Foreskin fibroblast (primary cell): ENCODE measurements at places on chromosomes 12 and 14.

- DNase-seq = no peak
Observed at GRCh38 chr12:63457857-63458256, 210.4 kb downstream of the DPY19L2 start.

GRCh38 chr14:66231820-66232219, 254.4 kb upstream of the CCDC196 start:
- no peak for DNase-seq

DNA sequence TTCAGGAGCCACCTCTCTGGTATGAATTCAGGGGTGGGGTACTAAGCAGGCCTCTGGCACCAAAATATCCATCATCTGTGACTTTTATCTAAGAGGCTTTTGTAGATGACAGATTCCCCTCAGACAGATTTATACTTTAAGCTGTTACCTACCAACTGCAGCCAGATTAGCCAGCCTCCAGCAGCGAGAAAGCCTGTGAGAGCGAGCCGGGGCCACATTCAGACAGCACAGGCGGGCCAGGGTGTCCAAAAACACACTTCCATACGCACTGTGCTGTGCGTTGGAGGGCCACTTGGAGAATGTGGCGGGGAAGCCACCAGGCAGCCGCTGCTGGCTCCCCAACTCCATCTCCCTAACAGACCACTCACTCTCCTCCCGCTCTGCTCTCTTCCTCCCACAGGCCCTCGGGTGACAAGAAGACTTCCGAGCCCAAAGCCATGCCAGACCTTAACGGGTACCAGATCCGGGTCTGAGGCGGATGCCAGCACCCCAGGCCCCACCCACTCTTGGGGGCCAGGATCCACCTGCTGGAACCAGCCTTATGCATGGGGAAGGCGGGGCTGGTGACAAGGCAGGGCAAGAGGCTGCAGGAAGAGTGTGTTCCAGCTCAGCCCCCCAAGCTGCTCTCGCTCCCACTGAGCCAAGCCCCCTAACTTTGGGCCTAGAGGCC, 17.4 kb downstream of the VASH1 start:
- DNase-seq = no peak

DNA sequence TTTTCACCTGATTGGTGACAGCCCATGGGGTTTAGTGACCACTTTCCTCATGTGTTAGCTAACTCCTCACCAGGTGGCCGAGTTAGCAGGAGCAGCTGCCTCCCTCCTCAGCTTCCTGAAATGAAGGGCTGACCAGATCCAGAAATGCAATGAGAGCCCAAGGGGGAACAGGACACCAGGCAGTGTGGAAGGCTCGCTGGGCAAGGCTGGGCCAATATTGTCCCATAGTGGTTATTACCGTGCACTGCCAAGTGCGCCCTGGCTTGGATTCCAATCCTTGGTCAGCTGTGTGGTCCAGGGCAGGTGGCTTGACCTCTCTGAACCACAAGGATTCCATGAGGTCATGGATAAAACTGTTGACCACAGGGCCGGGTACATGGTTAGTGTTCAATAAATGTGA, 3.6 kb upstream of the HSPB8 start:
- no peak for DNase-seq

GRCh38 chr12:132310181-132311040, 19.0 kb downstream of the GALNT9 start:
- DNase-seq = no peak

DNA sequence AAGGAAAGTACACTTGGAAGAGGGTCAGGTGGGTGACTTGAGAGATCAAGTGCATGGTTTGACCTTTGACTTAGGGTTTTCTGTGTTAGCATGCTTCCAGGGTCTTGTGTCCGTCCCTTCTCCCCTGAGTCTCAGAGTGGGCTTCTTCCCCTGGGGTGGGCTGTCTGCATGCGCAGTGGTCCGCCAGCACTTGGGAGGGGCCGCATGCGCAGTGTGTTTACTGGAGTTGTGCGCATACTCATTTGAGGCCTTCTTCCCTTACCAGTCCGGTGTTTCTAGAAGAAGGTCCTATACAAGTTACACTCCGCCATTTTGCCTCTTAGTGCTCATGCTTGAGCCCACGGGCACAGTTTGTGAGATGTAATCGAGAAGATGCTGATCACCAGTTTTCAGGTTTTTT, 58.5 kb downstream of the RIN3 start:
- no peak for DNase-seq

GRCh38 chr12:39007619-39008018, 102.2 kb upstream of the CPNE8 start:
- DNase-seq = no peak

GRCh38 chr12:8546591-8546990, 5.9 kb upstream of the CLEC4E start:
- DNase-seq = no peak

GRCh38 chr12:30308010-30308717, 387.5 kb downstream of the IPO8 start:
- DNase-seq = no peak

- peak; percentile 14 for DNase-seq
Observed at GRCh38 chr14:35261774-35262173, 30.4 kb upstream of the PSMA6 start.

- no peak for DNase-seq
Observed at GRCh38 chr12:43945983-43946382, 110.1 kb downstream of the TMEM117 start.

DNA sequence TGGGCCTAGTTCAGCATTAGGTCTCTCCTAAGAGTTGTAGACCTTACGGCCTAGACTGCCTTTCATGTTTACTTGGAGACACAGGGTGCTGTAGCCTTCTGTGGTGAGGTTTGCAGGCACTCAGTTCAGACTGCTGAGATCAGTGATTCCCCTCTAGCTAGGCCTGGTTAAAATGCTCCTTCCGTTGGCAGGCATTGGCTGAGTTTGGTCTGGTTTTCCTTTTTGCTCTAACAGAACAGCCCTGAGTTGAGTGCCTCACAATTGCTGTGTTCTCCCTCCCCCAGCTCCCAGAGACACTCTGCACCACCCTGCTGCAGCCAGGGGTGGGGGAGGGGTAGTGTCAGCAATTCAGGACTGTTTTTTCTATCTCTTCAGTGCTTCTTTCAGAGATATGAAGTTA, 178.9 kb upstream of the DYRK2 start:
- no peak for DNase-seq

DNA sequence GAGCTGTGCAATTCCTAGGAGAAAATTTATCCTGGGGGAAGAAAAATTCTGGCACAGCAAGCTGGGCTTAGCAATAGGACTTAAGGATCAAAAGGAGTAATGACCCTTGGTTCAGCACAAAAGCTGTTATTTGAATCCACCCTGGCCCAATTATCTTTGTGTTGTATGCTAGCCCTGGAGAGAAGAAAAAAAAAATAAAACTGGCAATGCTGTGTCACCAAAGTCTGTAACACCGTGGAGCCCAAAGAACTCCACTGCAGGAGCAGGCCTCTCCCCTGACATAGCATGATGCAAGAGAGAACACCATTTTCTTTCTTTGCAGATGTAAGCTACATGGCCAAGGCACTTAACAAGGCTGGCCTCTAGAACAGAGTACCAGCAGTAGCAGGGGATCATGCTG, 63.0 kb upstream of the ARHGAP5 start:
- no peak for DNase-seq

DNA sequence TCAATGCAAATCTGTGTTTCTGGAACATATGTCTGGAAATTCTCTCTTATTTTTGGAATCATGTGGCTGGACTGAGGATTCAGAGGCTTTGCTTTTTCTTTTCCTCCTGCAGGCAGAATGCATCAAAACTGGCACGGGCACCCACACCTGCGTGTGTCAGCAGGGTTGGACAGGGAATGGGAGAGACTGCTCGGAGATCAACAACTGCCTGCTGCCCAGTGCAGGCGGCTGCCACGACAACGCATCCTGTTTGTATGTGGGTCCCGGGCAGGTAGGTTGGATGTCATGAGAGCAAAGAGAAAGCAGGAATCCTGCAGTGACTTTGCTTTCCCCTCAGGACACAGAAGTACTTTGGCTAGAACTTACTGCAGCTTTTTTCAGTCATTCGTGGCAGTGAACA, 90.3 kb downstream of the STAB2 start:
- no peak for DNase-seq

DNA sequence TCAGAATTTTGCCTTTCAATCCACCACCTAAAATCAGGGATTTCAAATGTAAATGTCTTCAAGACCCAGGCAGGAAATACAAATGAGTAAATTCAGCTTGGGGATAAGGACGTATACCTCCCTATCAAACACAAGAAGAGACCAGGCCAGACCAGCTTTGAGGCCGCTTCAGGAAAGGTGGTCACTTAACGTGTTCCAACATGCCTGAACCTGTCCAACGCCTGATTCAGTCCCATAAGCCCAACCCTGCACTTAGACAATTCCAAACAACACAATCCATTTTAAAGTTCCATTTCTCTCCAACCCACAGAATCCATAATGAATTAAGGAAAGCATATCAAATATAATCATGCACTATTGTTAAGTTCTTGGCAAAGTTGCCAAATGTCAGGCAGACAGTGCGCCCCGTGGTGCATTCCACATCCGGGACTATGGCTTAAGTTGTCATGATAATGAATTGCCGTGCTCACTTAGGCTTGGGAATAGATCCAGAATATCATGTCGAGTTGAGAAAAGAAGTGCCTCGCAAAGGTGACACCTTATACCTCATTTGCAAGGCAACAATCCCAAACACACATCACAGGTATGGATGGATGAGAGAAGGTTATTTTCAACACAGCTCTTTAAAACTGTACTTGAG, 35.5 kb downstream of the CCDC60 start:
- DNase-seq = no peak

- no peak for DNase-seq
Observed at GRCh38 chr12:131564845-131565244, 146.0 kb upstream of the SFSWAP start.
